ENCODE measurements at places on chromosomes 3 and 15.

GRCh38 chr3:77524463-77524862 lies 484.6 kb downstream of the ROBO2 start:
- no peak for DNase-seq

GRCh38 chr3:98786364-98787006 lies 23.3 kb downstream of the ST3GAL6 start:
- DNase-seq: peak; percentile 55

- no peak for DNase-seq
Observed at GRCh38 chr3:46469680-46470357, 5.1 kb upstream of the LTF start.

DNA sequence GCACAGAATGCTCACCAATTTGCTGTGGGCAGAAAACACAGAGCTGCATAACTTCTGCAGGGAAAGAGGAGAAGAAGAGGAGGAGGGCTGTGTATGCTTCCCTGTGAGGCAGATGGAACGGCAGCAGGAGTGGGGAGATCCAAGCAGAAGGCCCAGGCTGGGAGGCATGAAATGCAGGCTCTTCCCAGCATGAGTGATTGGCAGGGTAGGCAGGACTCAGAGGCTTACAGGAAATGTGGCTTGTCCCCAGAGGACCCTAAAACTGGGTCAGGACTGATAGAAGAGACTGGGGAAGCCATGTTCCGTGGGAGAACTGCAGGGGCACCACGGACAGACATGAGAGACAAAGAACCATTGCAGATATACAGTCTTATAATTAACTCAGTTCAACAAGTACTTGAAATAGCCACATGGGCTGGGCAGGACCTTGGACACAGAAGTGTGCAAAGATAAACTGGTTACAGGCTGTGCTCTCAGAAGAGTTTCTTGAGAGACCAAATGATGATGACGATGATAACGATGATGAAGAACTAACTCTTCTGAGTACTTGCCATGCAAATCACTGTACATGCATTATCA lies 286.9 kb downstream of the EPHB1 start:
- DNase-seq: no peak

- no peak for DNase-seq
Observed at GRCh38 chr3:163879172-163879571, 1199.1 kb downstream of the SI start.

DNA sequence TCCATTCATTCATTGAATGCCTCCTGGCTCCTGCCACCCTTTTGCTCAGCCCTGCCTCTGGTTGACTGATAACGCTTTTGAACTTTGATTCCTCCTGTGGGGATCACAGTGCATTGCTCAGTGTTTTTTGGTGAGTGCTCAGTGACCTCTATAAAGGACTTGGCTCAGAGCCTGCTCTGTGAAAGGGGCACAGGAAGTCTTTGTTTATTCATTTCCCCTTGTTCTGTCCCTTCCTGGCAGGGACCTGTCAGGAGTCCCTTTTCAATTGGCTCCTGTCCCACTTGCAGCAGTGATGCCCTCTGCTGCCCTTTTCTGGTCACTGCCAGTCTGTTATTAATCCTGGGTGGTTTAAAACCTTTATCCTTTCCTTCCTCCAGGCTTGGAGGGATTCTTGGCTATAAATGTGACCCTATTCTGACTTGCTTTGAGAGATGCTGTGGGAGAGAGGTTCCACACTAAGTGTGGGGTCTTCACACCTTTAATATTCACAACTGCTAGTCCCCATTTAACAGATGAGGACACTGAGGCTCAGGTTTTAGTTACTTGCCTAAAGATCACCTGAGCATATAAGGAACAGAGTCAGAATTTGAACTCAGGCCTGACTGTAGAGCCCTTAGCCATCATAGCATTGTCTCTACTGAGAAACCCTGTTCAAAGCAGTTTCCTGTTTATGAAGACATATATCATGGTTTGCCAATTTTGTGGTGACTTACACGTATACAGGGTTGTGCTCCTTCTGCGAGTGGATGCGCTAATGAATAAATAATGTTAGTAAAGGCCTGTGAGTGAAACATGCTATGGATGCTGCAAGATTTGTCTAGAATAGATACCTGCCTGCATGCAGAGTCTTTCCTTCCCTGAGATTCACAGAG lies 23.2 kb upstream of the TATDN2 start:
- DNase-seq: peak; percentile 78

GRCh38 chr3:100195375-100195774 lies 65.4 kb upstream of the TBC1D23 start:
- DNase-seq: no peak

- DNase-seq: no peak
Observed at GRCh38 chr3:68958932-68959331, 26.6 kb upstream of the TAFA4 start.

All from hematopoietic multipotent progenitor cell (in vitro differentiated cells).